ENCODE measurements at places on chromosomes 16 and 17.

GRCh38 chr17:74801896-74802295, 25.8 kb upstream of the NAT9 start:
- DNase-seq = no peak

GRCh38 chr17:80008383-80008840, 27.3 kb downstream of the TBC1D16 start:
- peak; percentile 79 for DNase-seq

DNA sequence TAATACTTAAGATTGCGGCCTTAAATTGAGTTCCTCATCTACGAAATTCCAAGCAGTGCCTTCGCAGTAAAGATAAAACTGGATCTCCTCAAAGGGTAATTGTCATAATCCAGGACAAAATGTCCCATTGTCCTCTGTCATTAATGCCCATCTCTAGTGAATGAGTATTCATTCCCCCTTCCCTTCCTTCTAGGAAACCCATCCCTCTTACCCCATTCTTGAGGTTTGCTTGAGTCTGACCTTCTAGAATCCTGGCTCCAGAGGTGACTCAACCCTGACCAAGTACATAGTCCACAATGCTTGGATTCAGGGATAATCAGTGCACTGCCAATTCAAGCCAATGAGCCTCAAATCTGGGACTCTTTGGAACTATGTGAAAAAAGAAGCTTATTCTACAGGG, 47.0 kb upstream of the MAF start:
- DNase-seq = no peak

- no peak for DNase-seq
Measured at GRCh38 chr17:57957120-57957850, 2.1 kb upstream of the CUEDC1 start.

GRCh38 chr16:53892155-53892554, 188.2 kb downstream of the FTO start:
- peak; percentile 9 for DNase-seq

GRCh38 chr17:47287068-47287467, 33.4 kb downstream of the ITGB3 start:
- DNase-seq = no peak

GRCh38 chr16:24116989-24117388, 139.1 kb upstream of the CACNG3 start:
- DNase-seq = no peak

GRCh38 chr16:82322177-82322576, 152.2 kb upstream of the MPHOSPH6 start:
- DNase-seq = no peak

GRCh38 chr17:12924614-12925013, 93.2 kb downstream of the ELAC2 start:
- no peak for DNase-seq
